Adrenal gland (tissue), 19 donors: ENCODE measurements at places on chromosomes 2 and 18.

DNA sequence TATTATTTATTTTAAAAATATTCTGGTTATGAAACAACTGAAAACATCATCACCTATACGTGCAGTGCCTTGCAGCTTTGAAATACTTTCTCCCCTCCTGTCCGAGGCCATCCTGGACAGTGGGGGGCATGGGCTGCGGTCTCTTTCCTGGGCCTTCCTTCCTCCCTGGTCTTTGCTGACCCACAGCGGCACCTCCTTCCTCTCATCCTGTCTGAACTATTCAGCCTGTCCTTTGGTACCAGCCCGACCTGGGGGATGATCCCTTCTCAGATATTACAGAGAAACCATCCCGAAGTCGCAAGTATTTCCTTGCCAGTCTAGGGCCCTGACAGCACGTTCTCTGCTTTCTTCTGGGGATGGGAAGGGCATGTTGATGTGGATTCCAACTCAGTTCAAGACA, 736.6 kb upstream of the HS6ST1 start:
- no peak for DNase-seq

DNA sequence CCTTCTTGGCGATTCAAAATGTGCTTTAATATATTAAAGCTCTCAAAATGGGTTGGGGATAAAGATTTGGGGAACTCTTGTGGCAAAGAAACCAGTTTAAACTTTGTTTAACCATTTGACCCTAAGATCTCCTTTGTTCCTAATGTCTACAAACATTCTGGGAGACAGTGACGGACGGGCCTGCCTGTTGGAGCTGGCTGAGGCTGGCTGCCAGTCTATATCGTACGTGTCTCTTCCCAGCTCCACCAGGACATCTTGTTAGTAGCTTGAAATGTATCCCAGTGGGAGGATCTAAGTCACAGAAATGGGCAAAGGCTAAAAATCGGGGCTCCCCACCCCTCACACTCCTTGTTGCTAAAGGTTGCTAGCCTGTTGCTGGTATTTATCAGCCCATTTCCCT, 30.7 kb downstream of the ZNF532 start:
- DNase-seq, result no peak

DNA sequence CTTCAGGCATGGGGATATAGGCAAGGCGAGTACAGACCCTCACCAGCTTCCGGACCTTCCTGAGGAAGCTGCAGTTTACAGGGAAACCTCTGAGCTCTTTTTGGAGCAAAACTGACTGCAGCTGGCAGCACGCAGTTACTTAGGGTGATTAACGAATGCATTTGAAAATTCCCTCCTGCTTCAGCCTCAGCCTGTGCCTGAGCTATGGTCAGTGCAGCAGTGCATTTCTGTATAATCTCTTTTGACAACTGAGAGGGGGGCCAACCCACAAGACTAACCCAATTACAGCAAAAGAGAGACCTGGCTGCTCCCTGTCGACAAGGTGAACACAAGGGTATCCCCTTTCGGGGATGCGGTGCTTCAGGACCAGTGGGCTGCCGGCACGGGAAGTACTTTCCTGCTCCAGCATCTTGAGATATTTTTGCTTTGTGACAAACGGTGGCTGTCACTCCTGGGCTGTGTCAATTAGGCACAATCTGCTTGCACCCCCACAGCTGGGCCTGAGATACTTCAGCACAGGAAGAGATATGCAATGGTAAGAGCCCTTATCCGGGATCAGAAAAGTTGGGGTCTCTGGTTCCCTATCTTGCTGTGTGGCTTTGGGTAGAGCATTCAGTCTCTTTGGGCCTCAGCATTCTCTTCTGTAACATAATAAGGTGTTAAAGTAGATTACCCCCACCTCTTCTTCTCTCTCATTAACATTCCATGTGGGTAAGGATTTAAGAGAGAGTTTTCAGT, 141.0 kb downstream of the TMEM17 start:
- peak; percentile 17 for DNase-seq

- DNase-seq, result peak; percentile 92
Measured at GRCh38 chr2:105438104-105438929, 39.5 kb upstream of the FHL2 start.

DNA sequence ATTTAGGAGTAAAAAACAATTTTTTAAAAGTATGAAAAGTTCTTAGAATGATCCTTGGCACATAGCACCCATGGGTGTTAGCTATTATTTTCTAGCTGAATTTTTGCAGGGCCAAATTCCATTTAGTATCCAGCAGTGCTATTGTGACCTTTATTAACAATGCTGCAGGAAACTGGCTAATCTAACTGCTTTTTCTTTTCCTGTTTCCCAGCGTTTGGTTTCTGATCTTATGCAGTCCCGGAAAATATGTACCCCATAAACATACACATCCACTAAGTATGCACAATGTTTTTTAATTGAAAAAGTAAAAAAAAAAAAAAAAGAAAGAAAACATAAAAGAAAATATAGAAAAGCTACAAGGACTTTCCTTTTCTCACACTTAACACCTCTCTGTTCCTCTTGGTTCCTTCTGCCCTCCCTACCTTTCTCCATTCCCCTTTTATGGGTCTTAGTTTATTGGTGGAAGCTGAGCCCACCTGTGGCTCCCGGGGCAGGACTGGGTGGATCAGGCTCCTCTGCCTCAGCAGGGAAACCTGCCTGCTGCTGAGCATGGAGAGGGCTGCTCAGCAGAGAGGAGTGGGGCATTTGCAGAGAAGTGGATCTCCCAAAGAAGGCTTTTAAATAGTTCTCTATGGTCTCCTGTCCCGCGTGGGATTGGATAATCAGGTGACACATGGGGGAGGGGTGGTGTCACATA, 9.3 kb upstream of the SLC16A14 start:
- no peak for DNase-seq

DNA sequence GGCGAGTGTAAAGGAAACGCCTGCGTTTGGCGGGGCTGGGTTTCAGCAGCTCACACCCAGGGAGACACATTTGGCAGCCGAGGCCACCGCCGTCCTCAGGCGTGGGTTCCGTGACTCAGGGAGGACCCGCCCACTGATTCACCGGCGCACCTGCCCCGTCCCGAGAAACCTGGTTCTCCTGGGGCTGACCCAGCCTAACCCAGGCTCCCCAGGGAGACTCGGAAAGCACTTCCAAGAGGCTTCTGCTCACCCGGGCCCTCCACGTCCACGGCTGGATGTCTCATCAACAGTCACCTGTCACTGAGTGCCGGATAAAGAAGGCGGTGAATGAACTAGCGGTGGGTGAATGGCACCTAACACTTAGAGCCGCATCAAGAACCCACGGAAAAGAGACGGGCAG, 126.4 kb upstream of the CTDP1 start:
- DNase-seq, result no peak

DNA sequence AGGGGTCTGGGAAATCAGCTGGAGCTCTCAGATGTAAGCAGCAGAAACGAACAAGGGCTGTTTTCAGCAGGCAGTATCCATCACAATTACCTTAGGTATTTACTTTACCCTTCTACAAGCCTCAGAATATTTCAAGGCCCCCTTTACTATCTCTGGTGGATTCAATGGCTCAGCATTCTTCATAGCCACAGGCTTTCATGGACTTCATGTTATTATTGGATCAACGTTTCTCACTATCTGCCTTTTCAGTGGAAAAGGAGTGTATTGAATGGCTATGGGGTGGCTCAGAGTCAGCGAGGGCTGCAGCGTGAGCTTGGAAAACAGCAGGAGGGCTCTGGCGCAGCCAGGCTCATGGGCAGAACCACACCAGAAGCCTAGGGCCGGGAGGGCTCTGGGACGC, 16.6 kb upstream of the CHRNA1 start:
- no peak for DNase-seq

- no peak for DNase-seq
Measured at GRCh38 chr18:45802814-45803492, 22.5 kb upstream of the SIGLEC15 start.

DNA sequence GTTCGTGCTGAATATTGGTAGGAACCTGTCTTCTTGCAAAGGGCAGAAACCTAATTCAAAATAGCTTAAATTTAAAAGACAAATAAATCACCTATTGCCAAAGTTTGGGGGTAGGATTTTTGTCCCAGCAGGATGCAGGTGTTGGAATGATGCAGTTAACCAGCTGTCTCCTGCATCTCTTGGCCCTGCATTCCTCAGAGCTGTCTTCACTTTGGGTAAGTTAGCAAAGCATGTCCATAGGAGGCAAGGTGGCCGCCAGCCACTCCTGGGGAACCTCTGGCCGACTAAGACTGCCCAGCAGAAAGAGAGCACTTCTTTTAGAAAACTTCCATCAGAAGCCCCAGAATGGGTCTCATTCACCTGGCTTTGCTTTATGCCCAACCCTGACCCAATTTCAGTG, 20.5 kb upstream of the NYAP2 start:
- no peak for DNase-seq

GRCh38 chr2:101762451-101763171, 65.1 kb downstream of the MAP4K4 start:
- no peak for DNase-seq

- no peak for DNase-seq
Measured at GRCh38 chr2:221156062-221156734, 415.9 kb downstream of the EPHA4 start.

- no peak for DNase-seq
Measured at GRCh38 chr2:214649440-214650205, 159.9 kb downstream of the BARD1 start.

DNA sequence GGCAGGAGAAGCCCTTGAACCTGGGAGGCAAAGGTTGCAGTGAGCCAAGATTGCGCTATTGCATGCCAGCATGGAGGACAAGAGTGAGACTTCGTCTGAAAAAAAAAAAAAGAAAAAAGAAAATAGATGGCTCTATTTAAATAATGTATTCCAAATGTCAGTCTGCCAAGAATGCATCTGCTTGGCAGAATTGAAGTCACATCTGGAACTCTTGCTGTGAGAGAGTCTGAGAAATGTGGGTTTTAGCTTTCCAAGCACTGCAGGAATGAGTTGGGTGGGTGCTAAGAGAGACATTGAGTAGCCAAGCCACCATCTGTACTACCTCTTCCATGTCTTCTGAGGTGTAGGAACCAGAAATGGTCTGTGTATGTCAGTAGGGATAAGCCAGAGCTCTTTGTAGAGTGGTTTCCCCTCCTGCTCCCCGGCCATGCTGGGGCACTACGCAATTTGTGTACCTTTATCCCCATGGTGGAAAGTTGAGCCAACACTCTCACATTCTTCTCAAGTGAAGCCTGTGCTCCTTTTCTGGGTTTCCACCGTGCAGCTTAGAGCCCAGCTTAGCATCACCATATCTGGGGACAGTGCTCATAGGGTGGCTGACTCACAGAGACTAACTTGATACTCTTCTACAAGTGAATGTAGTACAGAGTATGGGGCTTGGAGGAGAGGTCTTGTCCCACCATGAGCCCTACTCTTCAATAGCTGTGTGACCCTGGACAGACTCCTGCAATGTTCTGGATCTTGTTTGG, 25.3 kb downstream of the IL1F10 start:
- no peak for DNase-seq

DNA sequence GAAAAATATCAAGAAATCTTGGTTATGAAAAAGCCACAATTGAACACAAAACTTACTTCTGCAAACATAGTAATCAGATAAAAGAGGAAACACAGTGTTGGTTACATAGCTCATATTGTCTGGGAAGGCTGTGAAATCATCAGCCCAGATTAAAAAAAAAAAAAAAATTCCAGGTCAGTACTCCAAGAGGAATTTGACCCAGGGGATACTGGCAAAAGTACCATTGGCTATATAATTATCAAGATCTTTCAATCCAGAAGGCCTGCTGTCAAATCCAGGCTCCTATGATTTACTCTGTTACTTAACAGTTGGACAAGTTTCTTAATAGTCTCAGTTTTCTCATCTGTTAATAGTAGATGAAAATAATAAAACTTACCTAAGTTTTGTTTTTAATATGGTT, 12.9 kb upstream of the IKZF2 start:
- DNase-seq, result no peak

DNA sequence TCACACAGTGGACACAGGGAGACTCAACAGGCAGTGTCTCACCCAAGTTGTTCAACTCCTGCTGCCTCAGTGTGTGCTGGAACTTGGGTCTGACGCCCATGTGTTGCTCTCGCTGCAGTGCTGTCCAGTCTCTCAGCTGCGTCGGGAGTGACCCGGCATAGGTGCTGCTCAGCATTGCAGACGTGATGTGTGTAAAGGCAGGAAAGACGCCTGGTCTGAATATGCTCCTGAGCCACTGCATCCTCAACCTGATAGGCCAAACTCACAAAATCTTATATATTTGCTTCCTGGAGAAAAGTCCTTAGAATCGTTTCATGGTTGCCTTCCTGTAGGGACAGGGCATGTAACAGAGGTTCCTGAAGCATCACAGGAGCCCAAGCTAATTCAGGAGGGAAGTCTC, 152.9 kb downstream of the INSIG2 start:
- DNase-seq, result no peak

DNA sequence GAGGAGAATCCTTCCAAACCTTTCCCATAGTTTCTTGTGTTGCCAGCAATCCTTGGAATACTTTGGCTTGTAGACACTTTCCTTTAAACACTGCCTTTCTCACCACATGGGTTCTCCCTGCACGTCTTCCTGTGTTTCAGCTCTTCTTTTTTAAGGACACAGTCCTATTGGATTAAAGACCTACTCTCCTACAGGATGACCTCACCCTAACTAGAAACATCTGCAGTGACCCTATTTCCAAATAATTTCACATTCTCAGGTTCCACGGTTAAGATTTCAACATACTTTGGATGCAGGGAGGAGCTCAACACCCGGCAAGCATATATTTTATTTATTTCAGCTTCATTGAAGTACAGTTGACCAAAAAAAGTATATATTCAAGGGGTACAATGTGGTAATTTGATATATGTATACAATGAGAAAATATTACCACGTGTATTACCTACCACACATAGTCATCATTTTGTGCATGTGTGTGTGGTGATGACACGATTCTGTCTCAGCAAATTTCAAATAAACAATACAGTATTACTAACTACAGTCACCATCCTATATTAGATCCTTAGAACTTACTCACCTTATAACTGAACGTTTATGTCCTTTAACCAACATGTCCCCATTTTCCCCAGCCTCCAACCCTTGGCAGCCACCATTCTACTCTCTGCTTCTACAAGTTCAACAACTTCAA, 745.0 kb downstream of the CBLN2 start:
- DNase-seq, result no peak

DNA sequence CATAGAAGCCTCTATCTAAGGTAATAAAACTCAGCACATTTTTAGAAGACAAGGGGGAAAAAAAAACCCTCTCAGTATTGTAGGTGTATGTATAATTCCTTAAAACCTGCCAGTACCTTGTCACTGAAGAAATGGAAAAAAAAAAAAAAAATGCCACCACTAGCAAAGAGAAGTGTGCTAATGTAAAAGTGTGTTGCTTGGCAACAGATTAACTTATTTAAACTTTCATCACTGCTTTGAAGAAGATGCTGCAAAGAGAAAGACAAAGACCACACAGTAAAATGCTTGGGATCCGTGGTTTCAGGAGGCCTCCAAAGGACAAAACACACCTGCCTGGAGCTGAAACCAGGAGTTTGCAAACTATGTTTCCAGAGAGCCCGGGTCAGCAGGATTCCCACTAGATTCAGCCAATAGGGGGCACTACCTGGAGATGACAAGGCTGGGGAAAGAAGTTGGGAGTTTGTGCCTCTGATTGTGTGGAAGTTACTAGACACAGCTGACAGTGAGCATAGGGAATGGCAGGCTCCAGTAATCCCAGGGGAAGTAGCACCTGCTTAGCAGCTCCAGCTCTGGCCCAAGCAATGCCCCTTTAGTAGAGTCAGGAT, 169.1 kb upstream of the TRIB2 start:
- DNase-seq, result no peak

- DNase-seq, result no peak
Measured at GRCh38 chr2:233223059-233223894, 28.2 kb upstream of the ATG16L1 start.
